Stimulated activated CD8-positive, alpha-beta memory T cell treated with anti-CD3 and anti-CD28 coated beads, Interleukin-4, amount 100 ng/mL, for 1 hour (primary cell): ENCODE measurements at places on chromosomes 2 and 18.
A peak's percentile ranks its signal among the peaks of the same experiment; 100 is the strongest.

DNA sequence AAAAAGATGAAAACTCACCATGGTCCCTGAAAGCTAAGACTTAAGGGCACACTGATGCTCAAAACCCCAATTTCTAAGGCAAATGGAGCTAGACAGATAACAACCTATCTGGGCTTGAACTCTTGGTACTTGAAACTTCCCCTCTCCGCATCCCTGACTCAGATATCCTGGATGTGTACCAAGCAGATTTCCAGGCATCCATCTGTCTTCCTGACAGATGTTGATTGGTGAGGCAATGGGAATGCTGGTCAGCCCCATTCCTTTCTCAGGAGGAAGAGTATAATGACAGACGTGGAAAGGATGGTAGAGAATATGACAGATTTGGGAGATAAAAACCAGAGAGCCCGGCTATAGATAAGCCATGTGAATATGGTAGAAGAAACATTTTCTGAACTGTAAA is 69.2 kb downstream of the ADD2 start:
- DNase-seq: no peak

- DNase-seq: peak; percentile 61
These were observed 25.4 kb upstream of the SLC66A3 start for GRCh38 chr2:11129598-11130449.

DNA sequence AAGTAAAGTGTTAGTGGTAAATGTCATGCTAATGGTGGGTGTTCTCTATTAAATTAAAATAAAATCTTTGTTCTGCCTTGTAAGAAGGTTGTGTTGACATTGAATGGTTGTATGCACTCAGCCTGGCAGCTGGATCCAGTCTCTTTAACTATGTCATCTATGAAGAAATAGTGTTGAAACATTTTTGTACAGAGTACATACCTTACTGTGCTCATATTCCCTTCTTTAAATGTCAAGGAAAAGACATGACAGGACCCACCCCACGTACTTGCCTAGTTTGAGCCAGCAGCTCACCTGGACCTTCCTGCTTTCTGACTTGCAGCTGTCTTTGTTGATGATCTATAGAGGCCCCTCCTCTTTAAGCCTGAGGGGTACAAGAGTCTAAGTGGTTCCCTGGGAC is 85.6 kb upstream of the ST3GAL5 start:
- no peak for DNase-seq

DNA sequence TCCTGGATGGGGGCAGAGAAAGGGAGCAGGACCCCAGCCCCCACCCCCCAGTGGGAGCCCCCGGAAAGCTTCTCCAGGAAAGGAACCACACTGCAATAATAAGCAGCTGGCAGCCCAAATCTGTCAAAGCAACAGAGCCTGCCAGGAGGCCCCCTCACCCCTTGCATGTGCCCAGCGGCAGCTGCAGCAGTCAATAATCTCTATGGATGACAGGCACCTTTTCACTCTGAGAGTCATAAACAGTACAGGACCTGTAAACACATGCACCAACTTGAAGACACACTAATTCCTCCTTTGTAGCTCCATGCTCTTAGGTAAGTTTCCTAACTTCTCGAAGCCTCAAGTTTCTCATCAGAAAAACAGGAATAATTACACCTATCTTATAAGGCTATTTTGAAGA is 26.2 kb upstream of the KDM3A start:
- no peak for DNase-seq

DNA sequence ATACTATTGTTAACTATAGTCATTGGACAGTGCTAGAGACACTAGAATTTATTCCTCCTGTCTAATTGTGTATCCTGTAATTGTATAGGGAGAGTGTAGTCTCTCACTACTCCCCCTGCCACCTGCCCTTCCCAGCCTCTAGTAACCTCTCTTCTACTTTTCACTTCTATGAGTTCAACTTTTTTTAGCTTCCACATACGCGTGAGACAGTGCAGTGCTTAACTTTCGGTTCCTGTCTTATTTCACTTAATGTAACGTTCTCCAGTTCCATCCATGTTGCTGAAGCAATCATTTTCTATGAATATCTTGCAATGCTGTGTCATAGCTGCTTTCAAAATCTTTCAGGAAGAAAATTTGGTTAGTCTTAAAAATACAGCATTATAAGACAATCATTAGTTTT is 22.8 kb upstream of the RUFY4 start:
- no peak for DNase-seq

GRCh38 chr2:62765619-62766376 is 60.3 kb downstream of the EHBP1 start:
- no peak for DNase-seq

- DNase-seq: no peak
These were observed 8.0 kb upstream of the SPEG start for GRCh38 chr2:219426534-219427136.

GRCh38 chr2:54975175-54975574 is 75.1 kb downstream of the RTN4 start:
- DNase-seq: no peak

- no peak for DNase-seq
These were observed 180.3 kb downstream of the MYO5B start for GRCh38 chr18:50014606-50015005.

DNA sequence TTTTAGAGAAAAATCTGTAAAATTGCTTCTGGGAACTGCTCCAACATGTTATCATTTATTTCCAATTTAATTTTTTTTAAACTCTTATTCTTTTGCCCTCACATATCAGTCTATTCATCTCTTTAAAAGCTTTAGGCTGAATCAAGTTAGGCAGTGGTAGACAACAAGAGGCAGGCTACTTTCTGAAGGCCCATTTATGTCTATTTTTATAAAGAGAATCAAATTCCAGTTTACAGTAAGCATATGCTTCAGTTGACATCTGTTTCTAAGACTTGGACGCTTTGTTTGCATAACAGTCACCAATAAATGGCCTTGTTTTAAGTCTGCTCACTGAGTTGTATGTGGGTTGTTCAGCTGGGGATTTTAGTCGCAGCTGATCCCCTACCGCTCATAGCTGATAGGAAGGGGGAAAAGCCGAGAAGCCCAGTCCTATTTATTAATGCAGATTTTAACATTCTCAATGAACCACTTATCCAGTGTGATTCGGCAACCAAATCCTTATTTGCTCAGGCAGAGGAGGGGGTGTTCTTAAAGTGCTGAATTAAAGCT is 260.4 kb upstream of the SIX3 start:
- DNase-seq: no peak

- DNase-seq: no peak
These were observed 2.9 kb upstream of the GALNT3 start for GRCh38 chr2:165796819-165797530.

DNA sequence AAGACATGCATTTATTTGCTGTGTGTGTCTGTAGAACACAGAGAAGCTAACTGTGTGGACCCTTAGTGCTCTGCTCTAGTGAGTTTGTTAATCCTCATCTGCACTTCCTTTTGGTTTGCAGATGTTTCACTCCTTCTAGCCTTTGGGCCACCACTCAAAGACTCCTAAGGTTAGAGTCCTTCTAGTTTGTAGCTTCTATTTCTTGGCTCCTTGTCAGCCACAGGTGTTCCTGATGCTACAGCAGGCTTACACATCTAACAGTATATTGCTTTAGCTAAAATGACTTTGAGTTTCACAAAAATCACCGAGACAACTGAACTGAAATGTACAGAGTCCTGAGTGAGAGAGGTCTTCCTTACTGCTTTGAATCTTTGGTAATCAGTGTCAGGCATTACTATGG is 551.4 kb downstream of the NRXN1 start:
- no peak for DNase-seq

DNA sequence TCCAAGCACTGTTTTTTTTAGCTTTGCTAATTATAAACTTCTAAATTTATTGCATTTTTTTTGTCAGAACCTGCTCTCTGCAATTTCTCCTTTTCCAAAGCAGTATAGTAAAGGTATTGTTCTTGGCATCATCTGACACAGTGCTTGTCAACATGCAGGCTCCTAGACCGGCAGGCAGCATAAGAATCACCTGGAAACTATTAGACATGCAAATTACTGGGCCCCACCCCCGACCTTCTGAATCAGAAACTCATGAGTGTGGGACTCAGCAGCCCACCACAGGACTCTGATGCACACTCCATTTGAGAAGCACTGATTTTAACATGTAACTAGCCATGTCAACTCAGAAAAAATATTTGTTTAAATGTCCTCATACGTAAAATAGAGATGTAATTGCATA is 551.1 kb upstream of the CELF4 start:
- no peak for DNase-seq

- DNase-seq: no peak
These were observed 280.8 kb downstream of the CCDC85A start for GRCh38 chr2:56464613-56465012.

- DNase-seq: no peak
These were observed 12.4 kb downstream of the IGFBP2 start for GRCh38 chr2:216645636-216645950.

DNA sequence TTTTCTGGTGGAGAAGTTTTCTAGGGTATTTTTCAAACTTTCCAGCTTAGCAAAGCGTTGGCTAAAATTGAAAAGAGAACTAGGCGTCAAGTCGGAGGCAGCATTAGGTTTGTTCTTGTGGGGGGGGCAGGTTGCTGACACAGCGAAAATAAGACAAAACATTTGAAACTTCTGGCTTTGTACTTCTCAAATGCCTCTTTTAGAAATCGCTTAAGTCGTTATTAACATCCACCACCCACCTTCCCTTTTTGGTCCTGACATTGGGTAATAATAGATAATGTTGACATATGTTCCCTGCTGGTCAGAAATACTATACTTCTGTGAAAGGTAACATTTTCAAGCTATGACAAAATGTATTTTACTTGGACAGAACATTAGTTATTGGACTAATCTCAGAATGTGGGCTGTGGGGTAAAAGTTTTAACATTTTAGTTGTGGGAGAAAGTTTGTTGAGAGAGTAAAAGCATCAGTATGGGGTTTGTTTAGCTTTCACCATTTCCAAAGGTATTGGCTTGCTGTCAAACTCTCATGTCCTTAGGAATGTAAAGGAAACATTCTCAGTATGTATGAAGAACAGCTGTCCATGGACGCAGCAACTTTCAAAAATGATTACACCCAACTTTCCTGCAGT is 88.1 kb upstream of the ZEB2 start:
- DNase-seq: no peak

DNA sequence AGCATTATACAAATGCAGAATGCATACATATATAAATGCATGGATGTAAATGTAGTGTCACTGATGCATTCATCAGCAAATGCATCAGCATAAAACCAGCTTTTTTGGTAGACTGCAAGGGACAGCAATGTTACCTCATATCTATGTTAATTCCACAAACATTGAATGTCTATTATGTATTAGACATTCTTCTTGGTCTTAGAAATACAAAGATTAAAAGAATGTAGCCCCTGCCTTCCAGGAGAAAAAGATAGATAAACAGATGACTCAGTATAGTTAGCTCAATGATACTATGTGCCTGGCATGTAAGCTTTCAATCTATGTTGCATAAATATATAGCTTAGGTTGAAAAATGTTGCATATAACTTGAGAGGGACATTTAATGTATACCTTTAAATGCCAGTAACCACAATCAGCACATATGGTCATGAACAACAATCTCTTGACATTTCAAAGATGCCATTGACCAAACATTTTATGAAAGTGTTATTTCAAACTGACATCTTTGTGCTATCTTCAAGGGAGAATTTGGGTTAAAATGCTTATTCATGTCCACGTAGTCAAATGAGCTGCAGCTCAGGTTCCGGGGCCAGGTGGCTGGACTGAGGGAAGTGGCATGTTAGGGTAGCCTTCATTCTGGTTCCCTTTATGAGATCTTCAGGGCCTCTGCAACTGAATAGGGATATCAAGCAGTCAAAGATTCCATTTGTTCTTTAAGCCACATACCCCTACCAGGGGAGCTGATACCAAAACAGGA is 45.2 kb upstream of the GCG start:
- no peak for DNase-seq

DNA sequence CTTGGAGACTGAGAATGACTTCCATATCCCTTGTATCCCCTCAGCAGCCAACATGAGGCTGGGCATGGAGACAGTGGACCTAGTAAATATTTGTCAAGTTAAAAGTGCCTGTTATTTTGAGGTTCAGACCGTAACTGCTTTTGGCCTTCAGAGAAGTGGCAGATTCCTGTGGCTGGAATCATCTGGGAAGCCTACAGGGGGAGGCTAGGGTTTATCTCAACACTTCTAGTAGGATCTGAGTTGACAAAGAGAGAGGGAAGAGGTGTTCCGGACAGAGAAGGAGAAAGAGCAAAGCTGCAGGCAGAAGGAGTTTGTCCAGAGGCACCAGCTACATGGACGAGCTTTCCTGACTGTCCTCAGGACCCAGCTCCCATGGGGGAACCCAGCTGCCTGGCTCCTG is 27.0 kb downstream of the SLC14A2 start:
- DNase-seq: no peak

DNA sequence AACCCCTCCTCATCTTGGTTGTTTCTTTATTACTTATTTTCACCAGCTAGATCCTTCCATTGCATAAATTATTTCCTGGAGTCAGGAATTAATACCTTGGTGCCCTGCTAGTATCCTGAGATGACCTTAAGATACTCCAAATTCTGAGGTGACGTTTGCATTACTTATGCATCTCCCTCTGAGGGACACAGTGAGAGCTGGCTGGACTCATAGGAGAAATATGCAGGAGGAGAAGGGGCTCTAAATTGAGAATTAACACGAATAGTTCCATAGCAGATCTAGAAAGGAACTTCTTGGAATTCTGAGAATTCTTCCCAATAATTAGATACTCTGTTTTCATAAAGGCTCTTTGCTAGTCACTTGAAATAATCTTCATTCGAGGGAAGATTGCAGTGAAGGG is 310.6 kb upstream of the ZEB2 start:
- no peak for DNase-seq

- no peak for DNase-seq
These were observed 4.6 kb upstream of the UGT1A5 start for GRCh38 chr2:233707940-233708644.

- no peak for DNase-seq
These were observed 771.7 kb upstream of the SALL3 start for GRCh38 chr18:78207942-78208341.

DNA sequence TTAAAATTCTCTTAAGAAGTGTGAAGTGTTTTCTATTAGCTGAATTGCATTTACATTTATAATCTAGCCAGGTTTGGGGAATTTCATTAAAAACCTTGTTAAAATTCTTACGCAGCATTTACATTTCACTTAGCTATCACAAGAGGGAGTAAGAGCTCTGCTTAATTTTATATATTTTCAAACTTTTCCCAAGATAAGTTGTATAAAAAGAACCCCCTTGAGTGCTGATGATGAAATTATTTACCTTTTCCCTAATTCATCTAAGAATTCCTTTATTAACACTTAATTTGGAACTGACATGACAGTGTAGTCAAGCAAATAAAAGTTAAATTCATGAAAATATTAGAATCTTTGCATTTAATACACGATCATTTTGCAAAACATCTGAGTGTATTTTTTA is 54.2 kb upstream of the ZSWIM2 start:
- no peak for DNase-seq

GRCh38 chr18:46624127-46624526 is 32.9 kb downstream of the LOXHD1 start:
- no peak for DNase-seq

GRCh38 chr2:14750433-14750832 is 117.9 kb downstream of the LRATD1 start:
- DNase-seq: no peak

DNA sequence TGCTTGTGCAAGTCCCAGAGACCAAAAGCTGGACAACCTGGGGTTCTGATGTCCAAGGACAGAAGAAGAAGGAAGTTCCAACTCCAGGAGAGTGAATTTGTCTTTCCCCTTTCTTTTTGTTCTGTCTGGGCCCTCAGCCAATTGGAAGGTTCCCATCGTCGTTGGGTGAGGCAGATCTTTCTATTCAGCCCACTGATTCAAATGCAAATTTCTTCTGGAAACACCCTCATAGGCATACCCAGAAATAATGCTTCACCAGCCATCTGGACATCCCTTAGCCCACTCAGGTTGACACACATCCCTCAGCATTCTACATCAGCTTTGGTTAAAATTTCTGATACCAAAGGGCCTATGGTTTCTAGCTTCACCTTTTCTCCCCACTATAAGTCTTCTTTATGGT is 156.5 kb downstream of the SP3 start:
- no peak for DNase-seq
